ENCODE measurements at places on chromosomes 13 and 19.

- peak; percentile 94 for DNase-seq
These were observed 8.1 kb downstream of the PTGIR start for GRCh38 chr19:46616631-46617322.

- DNase-seq = no peak
These were observed 159.3 kb downstream of the PDS5B start for GRCh38 chr13:32745509-32745908.

- no peak for DNase-seq
These were observed 227.4 kb downstream of the ABCC4 start for GRCh38 chr13:95073747-95074311.

DNA sequence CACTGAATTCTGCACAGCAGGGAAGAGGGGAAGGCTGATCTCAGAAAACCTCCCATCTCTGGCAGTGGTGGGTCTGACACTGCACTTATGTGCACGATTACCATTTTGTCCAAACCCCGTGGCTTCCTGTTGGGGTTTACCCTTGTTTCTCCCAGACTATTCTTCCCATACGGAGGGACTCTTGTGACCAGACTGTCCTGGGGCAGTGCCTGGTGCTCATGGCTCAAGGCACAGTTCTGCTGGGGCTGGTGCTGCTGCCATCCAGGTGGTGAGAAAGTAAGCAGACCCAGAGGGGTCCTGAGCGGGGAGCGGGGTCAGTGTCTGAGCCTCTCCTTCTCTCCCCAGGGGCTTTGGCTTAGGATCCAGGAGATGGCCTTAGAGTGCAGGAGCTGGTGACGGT, 5.1 kb upstream of the SIGLEC9 start:
- DNase-seq = no peak

GRCh38 chr19:3968556-3969434, 2.1 kb downstream of the DAPK3 start:
- DNase-seq = peak; percentile 96

- DNase-seq = peak; percentile 96
These were observed 1.5 kb downstream of the ONECUT3 start for GRCh38 chr19:1754636-1755466.

- DNase-seq = no peak
These were observed 46.8 kb upstream of the FARP1 start for GRCh38 chr13:98096059-98096458.

- DNase-seq = no peak
These were observed 337.7 kb downstream of the DNAJC15 start for GRCh38 chr13:43360892-43361610.

- peak; percentile 98 for DNase-seq
These were observed 3.4 kb downstream of the NANOS3 start for GRCh38 chr19:13880059-13881043.

DNA sequence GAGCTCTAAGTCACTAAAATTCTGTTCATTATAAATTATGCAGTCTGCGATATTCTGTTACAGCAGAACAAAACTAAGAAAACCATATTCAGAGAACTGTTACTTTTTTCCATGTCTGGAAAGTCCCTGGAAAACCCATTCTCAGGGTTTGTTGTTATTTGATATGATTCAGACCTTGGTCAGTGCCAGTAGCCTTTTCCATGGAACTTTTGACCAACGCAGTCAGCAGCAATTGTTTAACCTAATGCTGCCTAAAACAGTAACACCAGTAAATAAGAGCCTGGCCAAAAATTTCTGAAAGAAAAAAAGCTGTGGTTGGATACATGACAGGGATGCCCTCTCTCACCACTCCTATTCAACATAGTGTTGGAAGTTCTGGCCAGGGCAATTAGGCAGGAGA, 402.7 kb downstream of the TBC1D4 start:
- no peak for DNase-seq

DNA sequence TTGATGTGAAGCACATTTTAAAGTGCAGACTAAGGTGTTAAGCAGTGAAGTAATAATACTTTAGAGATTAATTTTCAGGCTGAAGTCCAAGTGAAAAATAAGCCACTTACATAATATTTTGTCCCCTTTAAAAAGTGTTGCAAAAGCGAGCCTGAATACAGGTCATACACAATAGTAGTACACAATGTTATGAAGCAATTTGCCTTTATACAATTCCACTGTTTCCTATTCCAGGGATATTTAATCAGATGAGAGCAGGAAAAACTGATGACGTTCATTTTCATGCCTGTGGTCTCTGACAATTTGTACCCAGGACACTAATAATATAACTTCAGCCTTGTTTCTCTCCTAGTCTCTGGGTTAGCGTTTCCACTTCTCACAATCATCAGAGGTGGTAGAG, 916.7 kb downstream of the PCDH9 start:
- DNase-seq = no peak

DNA sequence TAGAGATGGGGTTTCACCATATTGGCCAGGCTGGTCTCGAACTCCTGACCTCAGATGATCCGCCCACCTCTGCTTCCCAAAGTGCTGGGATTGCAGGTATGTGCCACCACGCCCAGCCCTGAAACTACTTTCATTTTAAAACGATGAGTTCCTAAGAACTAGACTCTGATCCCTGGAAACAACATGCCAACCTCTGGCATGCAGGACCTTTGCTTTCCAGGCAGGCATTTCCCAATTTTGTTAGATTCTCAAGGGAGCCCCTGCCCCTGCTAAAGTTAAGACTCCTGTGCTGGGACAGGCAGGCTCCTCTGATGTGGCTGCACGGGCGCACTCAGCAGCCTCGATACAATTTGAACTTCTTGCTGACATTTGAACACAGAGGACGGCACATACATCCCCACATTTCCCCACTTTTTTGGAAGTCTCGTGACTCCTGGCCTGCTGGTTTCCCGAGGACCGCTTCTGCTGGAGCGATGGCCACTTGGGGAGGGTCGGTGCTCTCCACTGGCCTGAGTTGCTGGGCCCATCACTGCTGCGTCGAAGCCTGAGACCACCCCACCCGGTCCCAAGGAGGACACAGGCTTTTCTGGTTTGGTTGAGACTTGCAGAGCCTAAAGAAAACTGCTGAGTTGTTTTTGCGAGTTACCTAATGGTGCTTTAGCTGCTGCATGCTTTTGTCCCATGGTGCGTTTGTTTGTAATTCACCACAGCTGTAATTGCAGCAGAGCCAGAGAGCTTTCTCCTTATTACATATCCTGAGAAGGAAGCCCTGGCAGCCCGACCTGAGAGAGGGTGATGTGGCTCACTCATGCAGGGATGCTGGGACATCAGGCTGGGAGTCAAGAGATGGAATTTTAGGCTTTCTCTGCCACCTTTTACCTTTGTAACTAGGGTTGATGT, 8.2 kb downstream of the ATP11A start:
- no peak for DNase-seq

DNA sequence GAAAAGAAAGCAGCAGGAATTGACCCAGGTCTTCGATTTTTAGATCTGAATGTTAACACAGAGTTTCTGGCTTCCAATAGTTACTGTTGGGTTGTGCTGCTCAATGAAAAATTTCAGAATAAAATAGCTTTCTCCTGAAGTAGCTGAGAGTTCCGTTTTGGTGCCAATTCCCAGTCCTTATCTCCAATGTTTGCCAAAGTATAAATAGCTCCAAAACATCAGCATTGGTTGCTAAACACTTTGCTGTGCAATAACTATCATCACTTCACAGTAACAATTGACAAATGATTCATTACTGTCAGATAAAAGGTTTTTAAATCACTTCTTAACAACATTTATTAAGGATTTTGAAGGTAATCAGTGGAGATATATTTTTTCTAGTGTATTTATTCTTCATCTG, 446.0 kb downstream of the PCDH20 start:
- no peak for DNase-seq
